ENCODE measurements at places on chromosomes 2 and 18.

DNA sequence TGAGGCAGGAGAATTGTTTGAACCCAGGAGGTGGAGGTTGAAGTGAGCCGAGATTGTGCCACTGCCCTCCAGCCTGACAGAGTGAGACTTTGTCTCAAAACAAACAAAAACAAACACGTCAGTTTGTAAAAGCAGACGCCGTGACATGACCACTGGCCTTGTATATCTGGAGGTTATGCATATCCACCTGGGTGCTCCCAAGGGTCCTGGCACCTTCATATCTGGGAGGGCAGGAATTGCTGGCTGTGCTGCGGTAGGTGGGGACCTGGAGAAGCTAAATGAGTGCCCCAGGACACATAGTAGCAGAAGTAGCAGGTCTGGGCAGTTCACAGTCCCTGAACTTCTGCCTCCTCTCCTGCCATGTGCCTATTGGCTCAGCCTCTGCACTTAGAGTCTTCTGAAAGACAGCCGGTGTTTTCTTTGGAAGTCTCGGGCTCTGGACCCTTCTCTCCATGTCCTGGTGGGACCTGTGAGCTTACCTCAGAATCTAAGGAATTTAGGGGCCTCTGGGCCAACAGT, 30.9 kb upstream of the IL1R2 start:
- DNase-seq, result no peak

DNA sequence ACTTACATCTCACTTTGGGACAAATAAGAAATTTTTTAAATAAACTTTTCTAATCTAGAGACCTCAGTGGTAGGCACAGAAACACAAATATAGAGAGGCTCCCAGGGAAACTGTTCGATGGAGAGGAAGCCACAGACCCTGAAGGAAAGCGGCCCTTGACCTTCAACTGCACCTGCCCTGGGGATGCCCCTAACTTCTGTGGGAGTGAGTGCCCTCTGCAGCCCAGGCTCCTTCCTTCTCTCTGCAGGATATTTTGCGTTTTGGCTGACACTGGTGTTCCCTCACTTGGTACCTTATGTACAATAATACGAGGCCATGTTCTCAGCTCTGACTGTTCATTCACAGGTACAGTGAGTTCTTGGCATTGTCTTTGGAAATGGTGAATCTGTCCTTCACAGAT, 64.8 kb upstream of the MAL start:
- no peak for DNase-seq

DNA sequence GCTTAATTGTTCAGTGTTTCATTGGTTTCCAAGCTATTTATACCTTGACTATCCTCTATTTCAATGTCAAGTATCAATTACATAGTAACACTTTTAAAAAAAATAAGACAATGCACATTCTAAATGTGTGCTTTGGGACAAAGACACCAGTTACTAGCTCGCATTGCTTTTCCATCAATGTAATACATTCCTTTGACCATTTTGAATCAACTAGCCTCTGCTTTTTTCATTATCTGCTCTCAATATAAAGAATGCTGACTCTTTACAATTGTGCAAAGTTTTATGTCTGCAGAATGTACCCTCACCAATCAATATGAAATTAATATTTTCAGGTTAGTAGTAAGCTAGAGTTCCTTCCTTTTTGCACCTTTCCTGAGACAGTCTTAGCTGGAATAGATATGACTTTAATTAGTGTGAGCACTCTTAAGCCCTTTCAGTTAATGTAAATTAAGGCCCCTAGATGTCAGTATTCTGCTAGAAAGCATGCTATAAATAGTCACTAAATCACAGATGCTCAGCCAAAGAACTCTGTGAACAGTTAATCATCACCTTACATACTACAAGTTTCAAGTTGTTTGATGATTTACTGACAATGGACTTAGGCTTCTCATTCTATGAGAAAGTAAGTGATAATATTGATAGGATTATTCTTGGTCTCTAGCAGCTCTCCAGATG, 413.6 kb downstream of the PTH2R start:
- DNase-seq, result no peak

GRCh38 chr18:78818495-78818894, 161.1 kb upstream of the SALL3 start:
- no peak for DNase-seq

GRCh38 chr2:124333784-124334183, 308.7 kb downstream of the CNTNAP5 start:
- no peak for DNase-seq

- DNase-seq, result no peak
These were observed 19.8 kb downstream of the C2orf49 start for GRCh38 chr2:105357122-105357521.

DNA sequence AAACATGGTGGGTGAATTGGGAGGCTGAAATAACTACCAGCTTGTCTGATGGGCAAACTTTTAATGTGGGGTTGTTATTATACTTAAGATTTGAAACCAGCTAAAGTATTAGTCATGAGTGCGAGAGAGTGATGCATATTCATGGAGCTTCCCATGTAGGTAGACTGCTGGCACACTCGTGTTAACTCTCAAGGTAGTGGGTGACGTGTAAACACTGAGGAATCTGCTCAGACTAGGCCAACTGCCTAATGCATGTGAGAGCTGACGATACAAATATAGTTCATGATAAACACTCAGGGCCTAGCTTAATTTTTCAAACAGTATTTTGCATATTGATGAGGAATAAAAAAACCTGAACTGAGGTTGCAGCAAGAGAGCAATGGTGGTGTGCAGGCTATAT, 1165.7 kb upstream of the PIK3C3 start:
- no peak for DNase-seq

DNA sequence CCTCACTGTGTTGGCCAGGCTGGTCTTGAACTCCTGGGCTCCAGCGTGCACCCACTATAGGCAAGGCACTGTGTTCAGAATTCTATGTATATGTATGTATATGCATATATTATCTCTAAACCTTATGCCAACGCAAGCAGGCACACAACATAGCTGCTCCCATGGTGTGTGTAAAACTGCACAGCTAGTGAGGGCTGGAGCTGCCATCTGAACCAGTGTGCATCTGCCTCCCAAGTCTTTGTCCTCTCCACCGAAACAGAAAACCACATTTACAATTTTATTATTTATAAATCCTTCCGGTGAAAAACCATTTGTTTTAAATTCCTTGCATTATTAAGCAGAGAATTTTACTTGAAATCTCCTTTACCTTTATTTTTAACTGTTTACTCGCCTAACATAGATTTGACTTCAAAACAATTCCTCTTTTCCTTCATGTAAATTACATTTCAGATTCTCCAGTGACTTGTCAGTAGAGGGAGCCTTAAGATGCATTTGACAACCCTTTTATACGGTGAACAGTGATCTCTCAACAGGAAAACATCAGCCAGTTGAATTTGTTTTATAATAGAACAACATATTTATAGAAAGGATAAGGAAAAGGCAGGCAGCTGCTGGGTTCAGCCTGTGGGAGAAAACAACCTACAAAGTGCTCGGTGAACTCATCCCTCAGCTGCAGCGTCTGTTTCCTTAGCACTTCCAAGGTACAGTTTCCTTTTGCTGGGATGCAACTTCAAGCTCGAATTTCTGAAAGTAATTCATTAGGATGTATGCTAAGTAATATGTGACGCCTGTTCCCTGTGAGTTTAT, 101.2 kb downstream of the MYT1L start:
- DNase-seq, result no peak

GRCh38 chr18:27600245-27600644, 415.1 kb upstream of the CHST9 start:
- no peak for DNase-seq
